Skeletal muscle cell (primary cell): ENCODE measurements at places on chromosomes 2 and 18.

DNA sequence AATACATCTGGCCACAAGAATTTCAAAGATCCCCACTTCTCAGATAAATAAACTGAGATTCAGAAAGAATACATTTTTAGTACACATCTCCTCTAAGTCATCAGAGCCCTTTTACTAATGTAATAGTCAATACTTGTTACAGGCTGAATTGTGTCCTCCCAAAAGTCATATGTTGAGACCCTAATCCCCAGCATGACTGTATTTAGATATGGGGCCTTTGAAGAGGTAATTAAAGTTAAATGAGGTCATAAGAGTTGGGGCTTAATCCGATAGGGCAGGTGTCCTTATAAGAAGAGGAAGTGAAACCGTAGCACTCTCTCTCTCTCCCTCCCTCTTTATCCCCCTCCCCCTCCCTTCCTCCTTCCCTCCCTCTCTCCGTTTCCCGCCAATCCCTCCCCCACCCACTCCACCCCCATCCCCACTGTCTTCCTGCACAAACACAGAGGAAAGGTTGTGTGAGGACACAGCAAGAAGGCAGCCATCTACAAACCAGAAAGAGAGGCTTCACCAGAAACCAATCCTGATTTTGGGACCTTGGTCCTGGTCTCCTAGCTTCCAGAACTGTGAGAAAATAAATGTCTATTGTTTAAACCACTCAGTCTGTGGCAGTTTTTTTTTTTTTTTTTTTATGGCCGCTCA lies 66.6 kb upstream of the ZNF397 start:
- DNase-seq = no peak

- no peak for DNase-seq
These were observed 6.5 kb downstream of the TTR start for GRCh38 chr18:31598021-31598805.

DNA sequence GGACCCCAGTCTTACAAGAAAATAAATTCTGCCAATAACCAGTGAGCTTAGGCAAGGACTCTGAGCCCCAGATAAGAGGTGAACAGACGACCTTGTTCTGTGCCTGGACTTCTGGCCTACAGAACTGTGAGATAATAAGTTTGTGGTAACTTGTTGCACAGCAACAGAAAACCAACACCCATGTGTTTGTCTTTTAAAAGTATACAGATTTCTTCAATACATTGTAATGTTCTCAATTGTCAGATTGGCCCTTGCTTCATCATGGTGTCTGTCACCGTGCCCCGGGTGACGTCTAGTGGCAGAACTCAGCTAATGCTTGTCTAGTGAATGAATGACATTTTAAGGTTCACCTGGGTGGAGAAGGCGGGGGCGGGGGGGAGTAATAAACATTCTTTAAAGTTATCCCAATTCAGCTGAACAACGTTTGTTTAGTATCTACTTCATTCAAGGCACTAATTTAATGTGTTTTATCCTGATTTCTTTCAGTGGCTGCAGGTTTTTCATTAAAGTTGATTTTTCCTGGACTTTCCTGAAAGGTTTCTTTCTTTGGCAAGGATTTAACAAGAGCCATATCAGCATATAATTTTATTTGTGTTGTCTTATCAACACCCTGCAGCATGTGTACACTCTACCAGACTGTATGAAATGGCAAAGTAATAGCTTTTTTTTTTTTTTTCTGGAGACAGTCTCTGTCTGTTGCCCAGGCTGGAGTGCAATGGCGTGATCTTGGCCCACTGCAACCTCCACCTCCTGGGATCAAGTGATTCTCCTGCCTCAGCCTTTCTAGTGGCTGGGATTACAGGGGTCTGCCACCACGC lies 123.8 kb upstream of the DLX2 start:
- DNase-seq = no peak

- no peak for DNase-seq
These were observed 43.0 kb downstream of the LRATD1 start for GRCh38 chr2:14675489-14675888.
